ENCODE measurements at places on chromosomes 7 and 10.

DNA sequence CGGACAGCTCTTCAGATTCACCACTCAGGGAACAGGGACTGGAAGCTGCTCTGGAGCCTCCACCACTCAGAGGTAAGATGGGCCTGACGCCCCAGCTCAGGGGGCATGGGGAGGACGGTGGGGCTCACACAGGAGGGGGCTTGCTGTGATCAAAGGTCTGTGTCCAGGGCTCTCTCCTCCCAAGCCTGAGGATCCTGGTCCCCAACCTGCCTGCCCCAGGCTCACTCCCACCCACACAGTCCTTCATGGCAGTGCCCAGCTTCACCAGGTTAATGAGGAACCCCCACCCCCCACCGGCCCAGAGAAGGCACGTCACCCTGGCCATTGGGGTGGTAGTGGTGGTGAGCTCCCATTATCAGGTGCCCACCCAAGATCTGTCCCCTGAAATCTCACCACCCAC, 926.7 kb upstream of the ZNF722 start:
- no peak for DNase-seq

GRCh38 chr7:2313450-2314208, 612 bp downstream of the SNX8 start:
- no peak for DNase-seq

DNA sequence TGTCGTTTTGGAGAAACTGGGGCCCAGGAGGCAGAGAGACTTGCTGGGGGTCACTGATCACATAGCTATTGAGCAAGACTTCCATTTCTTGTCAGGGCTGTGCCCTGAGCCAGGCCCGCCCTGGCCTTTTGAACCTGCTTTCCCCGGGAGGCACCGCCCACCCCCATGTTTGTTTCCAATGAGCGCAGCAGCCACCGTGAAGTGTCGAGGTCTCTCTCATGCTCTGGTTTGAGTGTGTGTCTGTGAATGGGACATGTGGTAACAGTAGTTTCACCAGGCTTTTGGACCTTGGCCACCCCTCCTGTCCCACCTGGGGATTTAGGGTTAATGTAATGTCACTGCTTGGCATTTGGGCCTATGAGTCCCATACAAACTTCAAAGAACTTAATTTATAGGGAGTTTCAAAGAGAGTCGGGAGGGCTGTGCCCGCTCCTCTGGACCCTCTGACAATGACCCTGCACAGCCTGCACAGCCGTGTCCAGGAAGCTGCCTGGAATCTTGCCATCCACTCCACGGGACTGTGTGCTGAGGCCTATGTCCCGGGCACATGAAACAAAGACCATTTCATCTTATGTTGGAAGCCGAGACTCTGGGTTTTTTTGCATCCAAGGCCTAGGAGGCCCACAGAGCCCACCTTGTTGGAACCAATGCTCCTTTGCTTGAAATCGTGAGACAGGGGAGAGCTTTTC, 6.3 kb downstream of the PRF1 start:
- DNase-seq: no peak

DNA sequence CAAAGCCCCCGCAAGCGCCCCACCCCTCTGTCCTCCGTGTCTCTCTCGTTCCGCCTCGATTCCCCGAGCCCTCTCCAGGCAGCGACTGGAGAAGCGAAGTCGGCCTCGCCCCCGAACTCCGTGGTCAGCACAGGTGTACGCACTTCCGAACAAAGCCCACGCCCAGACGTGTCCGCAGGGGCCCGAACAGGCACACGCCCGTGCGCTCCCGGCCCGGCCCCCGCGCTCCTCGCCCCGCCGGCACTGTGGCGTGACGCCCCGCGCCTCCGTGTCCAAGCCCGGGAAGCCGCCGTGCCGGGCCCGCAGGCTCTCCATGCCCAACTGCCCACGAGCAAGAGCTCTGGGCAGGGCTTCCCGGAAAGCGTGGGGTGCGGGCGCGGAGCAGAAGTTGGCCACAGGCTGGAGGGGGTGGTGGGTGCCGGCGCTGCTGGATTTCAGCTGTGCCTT, 662 bp downstream of the NRCAM start:
- no peak for DNase-seq

DNA sequence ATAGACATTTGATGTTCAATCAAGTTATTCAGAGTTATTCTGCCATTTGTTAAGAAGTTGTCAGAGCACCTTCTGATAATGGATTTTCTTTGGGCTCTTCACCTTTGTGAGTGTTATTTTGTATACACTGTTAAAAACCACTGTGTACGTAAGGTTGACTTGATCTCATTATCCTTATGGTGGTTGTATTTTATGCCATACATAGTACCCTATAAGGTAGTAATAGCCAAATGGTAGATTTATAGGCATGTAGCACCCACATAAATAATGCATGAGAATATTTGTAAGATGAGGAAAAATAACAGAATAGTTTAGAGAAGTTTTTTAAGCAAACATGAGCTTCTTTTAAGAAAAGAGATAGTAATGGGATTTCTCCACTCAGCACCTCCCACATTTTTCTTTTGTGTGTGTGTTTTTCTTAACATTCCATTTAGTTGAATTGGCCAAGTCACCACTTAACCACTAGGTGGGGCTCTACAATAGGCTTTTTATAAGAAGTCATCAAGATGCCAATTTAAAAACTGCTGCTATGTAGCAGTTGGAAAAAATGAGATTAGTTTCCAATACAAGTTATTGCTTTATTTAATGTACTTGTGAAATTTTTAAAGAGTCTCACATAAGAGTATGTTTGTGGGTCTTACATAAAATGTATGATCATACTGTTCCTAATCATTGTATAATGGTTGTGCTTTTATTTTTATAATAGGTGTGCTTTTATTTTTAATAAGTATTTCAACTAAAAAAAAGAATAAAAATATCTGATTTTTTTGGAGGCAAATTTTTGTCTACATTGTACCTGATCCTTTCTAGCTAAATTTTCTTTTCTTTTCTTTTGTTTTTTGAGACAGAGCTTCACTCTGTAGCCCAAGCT, 41.1 kb upstream of the STMP1 start:
- peak; percentile 36 for DNase-seq

DNA sequence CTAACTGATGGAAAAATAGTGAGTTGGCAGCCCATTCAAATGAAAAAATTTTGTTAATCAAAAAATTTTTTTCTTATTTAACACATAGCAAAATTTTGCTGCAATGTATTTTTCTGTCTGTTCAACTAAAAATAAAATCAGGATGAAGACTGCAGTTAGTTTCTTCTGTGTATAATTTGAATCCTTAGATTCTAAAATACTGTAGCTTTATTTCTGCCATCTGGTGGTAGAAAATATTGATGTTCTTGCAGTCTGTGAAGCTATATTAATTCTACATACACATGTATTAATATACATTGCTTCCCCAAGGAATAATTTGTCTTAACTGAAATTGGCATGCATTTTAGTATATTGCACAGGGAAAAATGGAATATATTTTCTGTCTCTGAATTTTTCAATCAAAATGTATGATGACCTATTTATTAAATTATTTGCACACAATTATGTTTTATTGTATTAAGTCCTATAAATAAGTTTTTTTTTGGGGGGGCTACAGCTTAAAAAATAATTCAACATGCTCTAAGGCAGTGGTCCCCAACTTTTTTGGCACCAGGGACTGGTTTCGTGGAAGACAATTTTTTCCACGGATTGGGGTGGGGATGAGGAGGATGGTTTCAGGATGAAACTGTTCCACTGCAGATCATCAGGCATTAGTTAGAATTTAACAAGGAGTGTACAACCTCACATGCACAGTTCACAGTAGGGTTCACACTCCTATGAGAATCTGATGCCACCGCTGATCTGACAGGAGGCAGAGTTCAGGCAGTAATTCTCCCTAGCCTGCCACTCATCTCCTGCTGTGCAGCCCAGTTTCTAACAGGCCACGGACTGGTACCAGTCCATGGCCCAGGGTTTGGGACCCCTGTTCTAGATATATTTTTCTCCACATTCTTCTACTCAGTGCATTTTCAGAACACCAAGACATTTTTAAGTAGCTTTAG, 119.4 kb downstream of the GNAT3 start:
- no peak for DNase-seq
